ENCODE measurements at places on chromosomes 5 and 9. TPM values are rescaled to one million over a fixed set of nuclear protein-coding genes. Genes with fewer than 3 reads are reported as not detected.

DNA sequence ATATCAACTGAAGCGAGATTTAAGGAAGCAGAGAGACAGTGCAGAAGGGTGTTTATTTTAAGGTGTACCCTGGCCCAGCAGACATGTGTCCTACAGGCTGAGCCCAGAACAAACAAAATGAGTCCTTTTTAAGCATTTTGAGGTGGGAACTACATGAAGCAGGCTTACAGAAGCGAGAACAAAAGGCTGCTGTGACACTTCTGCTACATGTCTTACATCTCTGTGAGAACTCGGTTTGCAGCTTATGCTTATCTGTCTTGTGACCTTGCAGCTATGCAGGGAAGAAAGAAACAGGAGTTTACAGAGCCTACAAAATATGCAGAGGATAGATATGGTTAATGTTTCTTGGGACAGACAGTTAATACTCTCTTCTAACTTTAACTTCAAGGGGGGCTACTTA lies 295.9 kb downstream of the CEMIP2 start:
- no peaks in the 10 kb centered on the region for H3K36me3 ChIP-seq
- no peaks in the 10 kb centered on the region for H3K4me1 ChIP-seq
- no peaks in the 10 kb centered on the region for H3K27me3 ChIP-seq
- H3K4me3 ChIP-seq = no peak overlapping the region
- DNase-seq = no peak

GRCh38 chr9:20048985-20049384 lies 260.1 kb upstream of the SLC24A2 start:
- no peaks in the 10 kb centered on the region for H3K27me3 ChIP-seq
- no peaks in the 10 kb centered on the region for H3K36me3 ChIP-seq
- H3K27ac ChIP-seq = no peak overlapping the region
- DNase-seq = no peak

OR1J2 gene
- not detected for total RNA-seq

CFAP90 gene
- total RNA-seq = 10.2 TPM

DNA sequence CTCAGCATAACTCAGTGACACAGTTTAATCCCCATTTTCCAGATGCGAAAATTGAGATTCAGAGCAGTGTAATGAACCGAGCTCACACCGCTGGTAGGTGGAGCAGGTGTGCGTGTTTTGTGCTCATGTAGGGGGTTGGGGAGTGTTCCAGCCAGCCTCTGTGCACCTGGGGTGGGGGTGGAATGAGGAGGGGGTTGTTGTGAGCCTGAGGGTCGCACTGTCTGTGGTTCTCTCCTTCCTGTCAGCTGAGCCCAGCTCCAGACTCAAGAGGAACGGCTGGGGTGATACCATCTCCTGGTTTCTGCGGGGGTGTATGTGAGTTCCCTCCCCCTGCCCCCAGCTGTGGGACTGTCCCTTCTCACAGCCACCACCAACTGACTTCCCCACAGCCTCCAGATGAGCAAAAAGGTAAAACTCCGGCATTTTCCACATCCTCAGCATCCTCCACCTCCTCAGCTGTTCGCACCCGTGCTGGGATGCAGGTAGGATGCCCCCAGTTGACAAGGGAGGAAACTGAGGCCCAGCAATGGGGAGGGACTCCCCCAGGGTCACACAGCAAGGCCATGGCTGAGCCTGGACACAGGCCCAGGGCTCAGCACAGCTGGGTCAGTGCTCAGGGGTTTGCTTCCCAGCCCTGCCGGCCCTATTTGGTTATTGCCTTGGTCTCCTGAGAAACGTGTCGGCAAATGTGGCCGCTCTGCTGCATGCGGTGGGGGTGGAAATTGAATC lies 2.1 kb downstream of the SH2D3C start:
- no peaks in the 10 kb centered on the region for H3K27me3 ChIP-seq
- H3K36me3 ChIP-seq = no peaks in the 10 kb centered on the region
- no peak overlapping the region for H3K4me3 ChIP-seq
- peaks cover 5% of the 10 kb centered on the region for H3K4me1 ChIP-seq
- peak; percentile 59 for DNase-seq

RICTOR gene
- 20.8 TPM for total RNA-seq

SCGB3A2 gene
- total RNA-seq = not detected

- no peak overlapping the region for H3K27ac ChIP-seq
- H3K27me3 ChIP-seq = no peaks in the 10 kb centered on the region
- H3K36me3 ChIP-seq = no peaks in the 10 kb centered on the region
- H3K4me1 ChIP-seq = no peaks in the 10 kb centered on the region
- no peak for DNase-seq
- no peak overlapping the region for H3K4me3 ChIP-seq
Measured at GRCh38 chr5:136675769-136676168, 310.4 kb upstream of the TRPC7 start.

DAB2 gene
- 33.9 TPM for total RNA-seq

DNA sequence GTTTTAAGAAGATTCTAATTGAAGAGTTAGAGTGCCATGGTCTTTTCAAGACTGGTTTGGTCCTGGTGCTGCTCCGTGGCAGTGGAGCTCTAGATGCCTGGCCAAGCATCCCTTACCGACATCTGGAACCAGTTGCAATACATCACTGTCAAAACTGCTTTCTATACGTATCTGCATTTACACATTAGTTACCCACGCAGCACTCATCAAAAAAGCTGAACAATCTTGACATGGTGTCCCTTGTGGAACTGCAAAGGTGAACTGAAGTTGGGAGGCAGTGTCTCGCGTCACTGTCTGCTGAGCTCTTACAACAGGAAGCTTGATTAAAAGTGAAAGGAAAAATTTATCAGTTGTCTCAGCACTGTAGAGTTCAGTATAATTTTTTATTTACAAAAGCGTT lies 82.6 kb downstream of the PBX3 start:
- H3K36me3 ChIP-seq = no peaks in the 10 kb centered on the region
- DNase-seq = peak; percentile 24
- H3K27me3 ChIP-seq = no peaks in the 10 kb centered on the region
- H3K4me1 ChIP-seq = peaks cover 12% of the 10 kb centered on the region
- H3K4me3 ChIP-seq = no peak overlapping the region

CNTNAP3 gene
- 14.2 TPM for total RNA-seq

CARTPT gene
- total RNA-seq = not detected

DNA sequence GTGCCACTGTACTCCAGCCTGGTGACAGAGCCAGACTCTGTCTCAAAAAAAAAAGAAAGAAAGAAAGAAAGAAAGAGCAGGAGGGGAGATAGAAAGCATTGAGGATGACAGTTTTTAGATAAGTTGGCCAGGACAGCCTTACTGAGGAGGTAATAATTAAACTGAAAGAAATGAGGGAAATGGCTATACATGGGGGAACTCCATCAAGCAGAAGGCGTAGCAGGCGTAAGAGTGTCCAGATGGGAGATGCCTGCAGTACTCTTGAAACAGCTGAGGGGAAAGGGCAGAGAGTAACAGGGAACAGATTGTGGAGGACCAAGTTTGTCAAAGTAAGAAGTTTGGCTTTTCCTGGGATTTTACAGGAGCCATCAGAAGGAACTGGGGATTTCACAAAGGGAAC lies 57.5 kb downstream of the HMGCS1 start:
- no peak overlapping the region for H3K4me3 ChIP-seq
- peaks cover 5% of the 10 kb centered on the region for H3K4me1 ChIP-seq
- no peak for DNase-seq
- no peaks in the 10 kb centered on the region for H3K36me3 ChIP-seq
- no peak overlapping the region for H3K27ac ChIP-seq
- H3K27me3 ChIP-seq = no peaks in the 10 kb centered on the region

GRCh38 chr9:95124582-95125367 lies 192.7 kb downstream of the FANCC start:
- no peaks in the 10 kb centered on the region for H3K27me3 ChIP-seq
- H3K4me1 ChIP-seq = peaks cover 11% of the 10 kb centered on the region
- DNase-seq = no peak
- no peak overlapping the region for H3K27ac ChIP-seq
- H3K4me3 ChIP-seq = no peak overlapping the region

DNA sequence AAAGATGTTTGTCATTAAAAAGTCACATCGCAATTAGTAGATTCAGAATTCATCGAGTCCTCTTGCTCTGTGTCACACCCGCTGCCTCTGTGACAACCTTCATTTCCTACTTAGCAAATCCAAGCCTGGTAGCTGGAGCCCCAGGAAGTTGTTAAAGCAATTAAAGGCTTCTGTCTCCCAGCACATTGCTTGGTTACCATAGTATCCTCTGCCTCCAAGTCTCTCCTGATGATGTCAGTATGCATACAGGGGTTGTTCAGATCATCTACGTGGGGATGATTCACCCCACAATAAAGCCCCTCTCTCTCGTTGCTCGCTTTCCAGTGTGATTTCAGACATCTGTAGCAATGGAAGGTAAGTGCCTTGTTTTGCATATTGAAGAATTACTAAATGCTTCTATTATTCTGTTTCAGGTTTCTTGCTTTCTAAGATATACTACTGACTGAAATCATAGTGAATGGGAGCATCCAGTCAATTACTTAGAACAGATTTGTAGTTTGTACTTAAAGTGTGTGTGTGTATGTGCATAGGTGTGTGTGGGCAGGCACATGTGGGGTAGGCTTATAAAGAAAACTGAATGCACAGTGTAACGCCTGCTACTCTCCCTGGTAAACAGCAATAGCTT lies 52.9 kb downstream of the PAM start:
- H3K4me3 ChIP-seq = no peak overlapping the region
- no peak overlapping the region for H3K27ac ChIP-seq
- peak; percentile 21 for DNase-seq
- H3K36me3 ChIP-seq = no peaks in the 10 kb centered on the region

SPATA31A3 gene
- total RNA-seq = not detected

DNA sequence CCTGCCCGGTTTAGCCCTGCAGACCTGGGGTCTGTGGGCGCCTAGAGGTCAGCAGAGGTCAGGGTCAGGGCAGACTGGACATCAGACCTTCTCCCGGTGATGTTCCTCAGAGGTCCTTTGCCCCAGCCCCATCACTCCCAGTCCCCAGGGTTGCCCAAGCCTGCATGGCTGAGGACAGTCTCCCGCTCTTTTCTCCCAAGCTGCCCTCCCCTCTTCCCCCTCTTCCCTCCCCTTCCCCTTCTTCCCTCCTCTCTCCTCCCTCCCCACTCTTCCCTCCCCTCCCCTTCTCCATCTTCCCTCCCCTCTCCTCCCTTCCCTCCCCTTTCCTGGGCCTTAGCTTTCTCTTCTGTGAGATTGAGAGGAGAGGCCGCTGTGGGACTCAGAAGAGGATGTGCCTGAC lies 10.4 kb downstream of the LHX3 start:
- peaks cover 47% of the 10 kb centered on the region for H3K27me3 ChIP-seq
- no peak overlapping the region for H3K27ac ChIP-seq
- H3K4me3 ChIP-seq = no peak overlapping the region
- no peak for DNase-seq
- H3K4me1 ChIP-seq = peaks cover 11% of the 10 kb centered on the region

- DNase-seq = no peak
- H3K4me1 ChIP-seq = no peaks in the 10 kb centered on the region
- H3K27me3 ChIP-seq = no peaks in the 10 kb centered on the region
Measured at GRCh38 chr5:152004095-152004494, 79.4 kb upstream of the GLRA1 start.

DNA sequence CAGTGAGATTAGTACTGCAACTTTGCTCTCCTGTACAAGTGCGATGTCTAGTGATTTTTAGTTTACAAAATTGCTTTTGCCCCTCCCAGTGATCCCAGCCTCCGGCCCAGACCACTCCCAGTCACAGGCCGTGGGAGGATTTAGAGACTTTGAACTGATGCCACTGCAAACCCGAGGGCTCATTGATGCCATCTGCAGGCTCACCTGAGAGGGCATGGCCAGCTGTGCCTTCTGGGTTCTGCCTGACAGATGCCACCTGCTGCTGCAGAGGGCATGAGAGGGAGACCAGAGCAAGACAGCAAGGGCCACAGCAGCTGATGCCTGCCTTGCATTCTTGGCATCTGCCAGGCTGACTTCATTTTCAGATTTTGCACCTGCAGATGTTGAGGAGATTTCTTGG lies 593.8 kb downstream of the CDK5RAP2 start:
- DNase-seq = no peak
- H3K27ac ChIP-seq = no peak overlapping the region
- no peaks in the 10 kb centered on the region for H3K36me3 ChIP-seq
- H3K27me3 ChIP-seq = no peaks in the 10 kb centered on the region
- H3K4me1 ChIP-seq = no peaks in the 10 kb centered on the region

DNA sequence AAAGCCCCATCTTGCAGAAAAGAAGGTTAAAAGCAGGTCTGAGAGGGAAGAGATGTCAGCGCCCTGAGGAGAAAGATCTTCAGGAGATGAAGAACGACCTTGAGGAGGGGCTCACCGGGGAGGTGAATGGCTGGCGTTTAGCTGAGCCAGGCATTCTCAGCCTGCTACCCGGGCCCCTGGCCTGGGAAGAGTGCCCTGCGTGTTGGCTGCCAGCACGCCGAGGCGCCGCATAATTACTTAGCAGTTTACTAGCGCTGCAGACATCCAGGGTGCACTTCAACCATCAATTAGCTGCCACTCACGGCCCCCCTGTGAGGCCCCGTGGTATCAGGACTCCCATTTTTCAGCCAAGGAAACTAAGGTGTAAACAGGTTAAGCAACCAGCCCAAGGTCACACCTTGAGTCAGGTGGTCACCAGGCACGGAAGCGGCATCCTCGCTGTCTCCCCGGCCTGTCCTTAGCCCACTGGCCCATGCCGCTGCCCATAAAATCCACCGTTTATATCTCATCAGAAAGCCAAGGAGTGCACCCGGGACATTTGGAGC lies 551.9 kb downstream of the BNC2 start:
- no peaks in the 10 kb centered on the region for H3K36me3 ChIP-seq
- no peaks in the 10 kb centered on the region for H3K27me3 ChIP-seq
- no peak for DNase-seq
- no peaks in the 10 kb centered on the region for H3K4me1 ChIP-seq
- H3K4me3 ChIP-seq = no peak overlapping the region

DNA sequence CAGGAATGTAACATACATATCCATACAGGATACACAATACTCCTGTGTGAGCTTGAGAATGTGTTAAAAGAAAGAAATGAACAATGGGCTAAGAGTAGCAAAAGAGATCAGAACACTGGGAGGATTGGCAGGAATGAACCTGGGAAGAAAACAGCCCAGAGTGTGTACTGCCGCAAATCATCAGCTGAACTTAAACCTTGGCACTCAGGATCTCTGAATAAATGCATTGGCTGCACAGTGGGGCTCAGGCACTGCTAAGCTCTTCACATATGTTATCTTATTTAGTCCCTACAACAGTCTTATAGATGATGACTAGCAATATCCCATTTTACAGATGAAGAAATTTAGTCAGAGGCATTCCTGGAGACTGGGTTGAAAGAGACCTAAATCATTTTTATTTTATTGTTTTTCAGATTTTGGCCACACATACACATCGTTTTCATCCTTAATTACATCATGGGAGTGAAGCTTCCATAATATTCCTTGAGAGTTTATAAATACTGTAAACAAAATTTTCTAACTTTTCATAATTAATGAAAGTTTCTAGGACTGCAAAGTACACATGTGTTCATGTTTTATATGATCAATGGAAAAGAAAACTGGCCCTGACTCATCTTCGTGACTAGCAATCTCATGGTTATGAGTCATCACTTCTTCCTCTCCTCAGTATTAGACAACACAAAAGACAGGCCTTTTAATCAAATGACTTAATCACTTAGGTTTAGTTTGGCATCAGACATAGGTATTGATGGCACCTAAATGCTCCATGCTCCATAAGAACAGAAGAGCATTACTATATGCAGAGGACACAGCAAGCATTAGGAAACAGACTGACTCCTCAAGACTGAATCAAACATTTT lies 59.2 kb downstream of the CDH18 start:
- no peaks in the 10 kb centered on the region for H3K27me3 ChIP-seq
- no peak overlapping the region for H3K27ac ChIP-seq
- H3K36me3 ChIP-seq = no peaks in the 10 kb centered on the region
- no peaks in the 10 kb centered on the region for H3K4me1 ChIP-seq
- no peak overlapping the region for H3K4me3 ChIP-seq
- DNase-seq = no peak

GRCh38 chr9:136387217-136387616 lies 12.8 kb downstream of the SNAPC4 start:
- H3K4me1 ChIP-seq = no peaks in the 10 kb centered on the region
- H3K4me3 ChIP-seq = no peak overlapping the region
- H3K27ac ChIP-seq = no peak overlapping the region
- DNase-seq = no peak
- no peaks in the 10 kb centered on the region for H3K27me3 ChIP-seq
